Hematopoietic multipotent progenitor cell treated with erythropoietin and hydrocortisone succinate and interleukin-3 and kit ligand, for 4 days (in vitro differentiated cells): ENCODE measurements at places on chromosomes 7 and 10.

DNA sequence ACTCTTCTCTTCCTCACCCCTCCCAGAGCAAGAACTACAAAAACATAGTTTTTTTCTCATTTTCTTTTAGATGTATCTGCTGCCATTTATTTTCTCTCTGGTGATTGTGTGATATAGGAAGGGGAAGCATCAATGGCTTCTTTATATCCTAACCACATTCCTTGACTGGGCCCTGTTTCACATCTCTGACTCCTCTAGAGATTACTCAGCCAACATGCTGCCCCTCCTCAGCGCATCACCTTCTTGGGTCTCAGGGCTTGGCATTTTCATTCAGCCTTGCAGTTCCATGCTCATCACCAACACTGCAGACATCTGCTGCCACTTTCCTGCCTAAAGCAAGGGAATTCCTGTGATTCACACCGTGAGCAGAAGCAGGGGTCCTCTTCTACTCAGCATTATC lies 705.5 kb downstream of the AUTS2 start:
- DNase-seq, result no peak

DNA sequence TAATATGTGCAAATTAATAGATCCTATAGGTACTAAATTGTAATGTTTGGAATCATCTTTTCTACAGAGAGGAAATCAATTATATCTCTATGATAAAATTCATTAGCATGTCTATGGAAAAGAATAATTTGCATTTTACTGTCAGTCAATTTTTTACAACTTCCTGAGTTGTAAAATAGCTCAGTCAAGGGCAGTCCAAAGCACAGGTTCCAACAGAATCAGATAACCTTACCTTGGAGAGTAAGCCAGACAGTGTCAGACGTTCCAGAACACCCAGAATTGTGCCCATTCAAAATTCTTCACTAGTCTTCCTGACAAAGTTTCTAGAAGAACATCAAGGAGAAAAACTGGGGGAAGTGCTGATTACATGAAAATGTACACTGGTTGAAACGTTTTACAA lies 31.1 kb upstream of the IMMP2L start:
- no peak for DNase-seq

GRCh38 chr7:51324206-51324898 lies 7.7 kb upstream of the COBL start:
- DNase-seq, result no peak

DNA sequence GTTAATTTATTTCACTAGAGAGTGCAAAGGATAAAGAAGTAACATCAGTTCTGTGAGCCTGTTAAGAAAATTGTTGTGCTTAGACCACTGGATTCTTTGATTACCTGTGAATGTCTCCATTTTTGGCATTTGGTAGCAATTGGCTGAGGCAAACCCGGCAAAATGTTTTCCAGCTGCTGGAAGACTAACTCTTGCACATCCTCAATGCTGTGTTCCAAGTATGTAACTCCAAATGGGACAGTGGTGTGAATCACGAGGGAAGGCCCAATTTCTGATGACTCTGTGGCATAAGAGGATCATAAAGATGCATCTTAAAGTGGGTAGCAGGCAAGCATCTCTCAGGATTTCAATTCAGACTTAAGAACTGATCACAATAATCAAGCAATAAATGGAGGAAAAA lies 268.8 kb downstream of the RNLS start:
- DNase-seq, result no peak

DNA sequence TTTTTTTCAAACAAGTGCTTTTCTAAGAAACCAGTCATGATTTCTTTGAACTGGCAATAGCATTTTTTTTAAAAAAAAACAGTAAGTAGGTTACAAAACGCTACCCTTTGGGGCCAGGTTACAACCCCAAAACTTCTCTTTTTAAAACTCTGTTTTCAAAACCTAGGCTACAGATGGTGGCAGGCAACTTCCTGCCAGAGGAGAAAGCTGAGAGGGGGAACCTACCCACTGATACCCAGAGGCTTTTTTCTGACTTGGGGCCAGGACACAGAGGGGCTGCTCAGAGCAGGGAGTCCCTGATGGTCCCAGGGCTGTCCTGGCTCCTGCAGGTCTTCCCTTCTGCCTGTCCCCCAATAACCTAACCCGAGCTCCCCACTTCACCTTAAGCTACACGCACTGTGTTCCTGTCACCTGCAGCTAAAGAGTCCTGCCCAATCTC lies 6.9 kb downstream of the STN1 start:
- peak; percentile 89 for DNase-seq
